ENCODE measurements at places on chromosomes 7 and 10. TPM values are rescaled to one million over a fixed set of nuclear protein-coding genes. Genes with fewer than 3 reads are reported as not detected.

Gene SYT15B
- total RNA-seq: not detected

Gene LGI1
- total RNA-seq: 23.2 TPM

Gene SGPL1
- 40.4 TPM for total RNA-seq

Gene HHEX
- total RNA-seq: 0.82 TPM

Gene WNT8B
- not detected for total RNA-seq

Gene CYP2C19
- 0.41 TPM for total RNA-seq

Gene ZNF503
- total RNA-seq: 1.6 TPM

Gene MXI1
- total RNA-seq: 60.3 TPM

Gene PLXNA4
- 67.7 TPM for total RNA-seq

Gene NSMCE4A
- 34.6 TPM for total RNA-seq

Gene HMX3
- not detected for total RNA-seq

Gene THSD7A
- total RNA-seq: 34.6 TPM

Gene ODAD2
- total RNA-seq: 0.82 TPM

Gene GJD4
- not detected for total RNA-seq

Gene SPOCK2
- 26.9 TPM for total RNA-seq

Gene GIMAP5
- total RNA-seq: 3.7 TPM

Gene DKK1
- total RNA-seq: 6.5 TPM

Gene LRRC18
- total RNA-seq: not detected

Gene CPSF4
- total RNA-seq: 19.6 TPM

Gene STEAP2
- 2.4 TPM for total RNA-seq

Gene FGL2
- 2.9 TPM for total RNA-seq

Gene VPS37D
- 26.1 TPM for total RNA-seq

Gene ZNF804B
- 6.9 TPM for total RNA-seq

Gene LYZL1
- not detected for total RNA-seq

Gene NUTM2E
- under 0.01 TPM for total RNA-seq

Gene HOXA11
- total RNA-seq: not detected

Gene BAMBI
- total RNA-seq: 4.5 TPM

Gene KLF14
- not detected for total RNA-seq

Gene HPSE2
- not detected for total RNA-seq

Gene LMBR1
- 207 TPM for total RNA-seq

Gene ATP6V0A4
- total RNA-seq: 2.4 TPM

Gene SERPINE1
- total RNA-seq: under 0.01 TPM

Gene ETV1
- 43.2 TPM for total RNA-seq

Gene OR9A2
- under 0.01 TPM for total RNA-seq
